ENCODE measurements at places on chromosomes 4 and X.

DNA sequence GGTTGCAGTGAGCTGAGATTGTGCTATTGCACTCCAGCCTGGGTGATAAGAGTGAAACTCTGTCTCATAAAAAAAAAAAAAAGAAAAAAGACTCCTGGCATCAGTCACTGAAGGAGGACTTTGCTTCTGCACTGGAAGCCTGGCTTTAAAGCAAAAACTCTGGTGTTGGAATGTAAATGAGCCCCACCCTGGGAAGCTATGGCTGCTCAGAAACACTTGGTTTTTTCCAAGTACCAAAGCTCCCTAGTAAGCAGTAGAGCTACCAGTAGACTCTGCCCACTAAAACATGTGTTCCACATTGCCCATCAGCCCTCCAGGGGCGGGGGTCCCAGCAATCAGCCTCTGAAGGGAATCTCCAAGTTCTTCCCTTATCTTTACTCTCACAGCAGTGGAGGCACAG is 154.4 kb downstream of the SHROOM3 start:
- no peak for DNase-seq

- no peak for DNase-seq
These were observed 521.2 kb downstream of the ANKRD50 start for GRCh38 chr4:124191329-124191728.

DNA sequence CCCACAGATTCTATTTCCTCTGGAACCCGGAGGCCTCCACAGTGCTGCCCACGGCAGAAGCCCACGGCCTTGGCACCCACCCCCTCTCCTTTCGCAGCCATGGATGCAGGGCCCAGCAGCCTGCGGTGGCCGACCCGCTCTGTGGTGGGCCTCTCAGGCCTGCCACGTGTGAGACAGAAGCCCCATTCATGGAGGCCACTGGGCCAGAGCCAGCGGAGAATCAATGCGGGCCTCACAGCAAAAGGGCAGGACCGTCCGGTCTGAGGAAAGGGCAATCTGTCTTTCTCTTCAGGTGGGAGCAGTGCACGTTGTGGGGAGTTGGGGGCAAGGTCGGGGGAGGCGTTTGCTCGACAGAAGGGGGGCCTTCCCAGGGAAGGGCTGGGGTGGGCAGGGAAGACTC is 8.4 kb upstream of the HAUS7 start:
- DNase-seq = no peak

GRCh38 chr4:3322059-3322550 is 29.3 kb downstream of the RGS12 start:
- no peak for DNase-seq

DNA sequence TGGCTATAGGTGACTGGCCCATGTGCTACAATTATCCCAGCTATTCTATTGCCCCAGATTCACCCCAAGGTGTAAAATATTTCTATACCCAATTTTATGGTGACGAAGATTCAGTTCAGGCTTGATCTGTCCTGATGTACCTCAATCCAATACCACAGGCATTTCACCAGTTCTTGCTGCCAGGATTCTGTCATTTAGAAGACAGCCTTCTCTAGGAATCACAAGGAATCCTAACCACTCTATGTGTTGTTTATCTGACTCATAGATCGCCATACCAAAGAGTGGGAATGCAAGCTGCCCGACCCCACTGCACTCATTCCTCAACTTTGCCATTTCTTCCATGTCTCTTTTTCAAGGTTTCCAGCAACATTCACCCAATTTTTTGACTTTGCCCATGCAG is 355.0 kb upstream of the EMCN start:
- DNase-seq = no peak

- no peak for DNase-seq
These were observed 75.9 kb upstream of the CAMK2D start for GRCh38 chr4:113837397-113837796.

DNA sequence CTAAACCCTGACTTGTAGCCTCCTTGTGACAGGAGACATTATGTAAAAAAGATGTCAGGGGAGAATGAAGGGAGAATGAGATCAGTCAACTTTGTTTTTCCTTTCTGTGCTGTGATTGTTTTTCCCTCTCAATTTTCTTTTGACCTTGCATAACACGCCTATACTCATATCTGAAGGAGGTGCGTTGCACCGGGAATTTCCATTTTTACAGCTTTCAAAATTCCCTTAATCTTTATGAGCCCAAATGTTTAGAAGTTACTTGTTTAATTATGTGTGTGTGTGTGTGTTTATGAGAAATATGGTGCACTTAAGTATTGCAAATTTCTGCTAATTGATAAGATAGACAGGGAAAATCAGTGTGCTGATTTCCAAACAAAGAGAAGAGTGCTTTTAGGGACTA is 21.6 kb downstream of the SYNPO2 start:
- no peak for DNase-seq

GRCh38 chr4:63211776-63212479 is 1197.3 kb downstream of the TECRL start:
- DNase-seq = no peak

- no peak for DNase-seq
These were observed 897 bp downstream of the PNMA6F start for GRCh38 chrX:153320555-153321184.

DNA sequence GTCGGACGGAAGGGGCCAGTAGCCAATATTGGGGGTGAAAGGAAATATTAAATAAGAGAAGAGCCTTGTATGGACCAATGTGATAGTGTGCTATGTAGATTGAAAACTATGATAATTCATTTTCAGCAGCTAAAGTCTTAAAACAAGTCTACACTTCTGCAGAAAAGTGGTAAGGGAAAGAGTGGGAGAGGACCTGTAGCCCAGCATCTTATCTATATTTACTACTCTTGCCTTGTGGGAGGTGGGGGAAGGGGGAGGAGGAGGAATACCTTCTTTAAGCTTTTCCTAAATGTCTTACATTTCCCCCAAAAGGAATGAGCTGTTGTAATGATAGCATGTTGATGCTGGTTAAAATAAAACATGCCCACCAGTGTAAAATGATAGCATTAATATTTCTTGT is 220.0 kb upstream of the SPRY1 start:
- DNase-seq = no peak

GRCh38 chr4:99275885-99276284 is 14.9 kb downstream of the ADH1A start:
- DNase-seq = no peak

DNA sequence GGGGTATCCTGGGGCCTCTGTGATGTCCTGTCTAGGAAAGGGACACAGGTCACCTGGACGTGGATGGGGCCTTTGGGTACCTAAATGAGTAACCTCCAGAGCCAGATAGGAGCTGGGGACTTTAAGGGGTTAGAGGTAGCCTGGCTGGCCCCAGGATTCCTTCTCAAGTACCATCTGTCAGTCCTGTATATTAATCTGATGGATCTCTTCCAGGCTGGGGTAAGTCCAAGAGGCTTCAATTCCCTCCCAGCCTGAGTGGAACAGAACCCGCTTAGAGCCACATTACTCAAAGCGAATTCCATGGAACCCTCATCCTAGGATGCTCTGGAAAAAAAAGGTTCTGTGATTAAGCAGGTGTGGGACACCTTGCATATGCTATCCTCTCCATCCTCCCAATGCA is 24.8 kb upstream of the MAP3K15 start:
- DNase-seq = no peak

DNA sequence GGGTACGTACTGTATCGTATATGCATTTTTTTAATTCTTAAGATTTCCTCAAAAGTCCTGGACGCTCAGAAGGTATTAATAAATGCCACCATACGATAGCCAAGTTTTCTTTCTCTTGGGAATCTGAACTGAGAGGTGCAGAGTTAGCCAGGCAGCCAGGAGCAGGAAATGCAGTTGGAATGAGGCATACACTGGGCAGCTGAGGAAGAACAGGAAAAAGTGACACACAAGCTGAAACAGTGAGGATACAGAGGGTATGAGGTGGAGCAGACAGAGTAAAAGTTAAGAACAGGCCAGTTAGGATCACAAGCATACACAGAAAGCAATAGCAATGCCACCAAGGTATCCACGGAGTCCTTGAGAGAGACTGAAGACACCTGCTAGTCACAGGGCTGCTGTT is 13.4 kb downstream of the UFSP2 start:
- DNase-seq = peak; percentile 48

- no peak for DNase-seq
These were observed 2230.7 kb downstream of the PCDH7 start for GRCh38 chr4:32950866-32951265.

- no peak for DNase-seq
These were observed 8.9 kb downstream of the FHIP1A start for GRCh38 chr4:151417766-151418376.

DNA sequence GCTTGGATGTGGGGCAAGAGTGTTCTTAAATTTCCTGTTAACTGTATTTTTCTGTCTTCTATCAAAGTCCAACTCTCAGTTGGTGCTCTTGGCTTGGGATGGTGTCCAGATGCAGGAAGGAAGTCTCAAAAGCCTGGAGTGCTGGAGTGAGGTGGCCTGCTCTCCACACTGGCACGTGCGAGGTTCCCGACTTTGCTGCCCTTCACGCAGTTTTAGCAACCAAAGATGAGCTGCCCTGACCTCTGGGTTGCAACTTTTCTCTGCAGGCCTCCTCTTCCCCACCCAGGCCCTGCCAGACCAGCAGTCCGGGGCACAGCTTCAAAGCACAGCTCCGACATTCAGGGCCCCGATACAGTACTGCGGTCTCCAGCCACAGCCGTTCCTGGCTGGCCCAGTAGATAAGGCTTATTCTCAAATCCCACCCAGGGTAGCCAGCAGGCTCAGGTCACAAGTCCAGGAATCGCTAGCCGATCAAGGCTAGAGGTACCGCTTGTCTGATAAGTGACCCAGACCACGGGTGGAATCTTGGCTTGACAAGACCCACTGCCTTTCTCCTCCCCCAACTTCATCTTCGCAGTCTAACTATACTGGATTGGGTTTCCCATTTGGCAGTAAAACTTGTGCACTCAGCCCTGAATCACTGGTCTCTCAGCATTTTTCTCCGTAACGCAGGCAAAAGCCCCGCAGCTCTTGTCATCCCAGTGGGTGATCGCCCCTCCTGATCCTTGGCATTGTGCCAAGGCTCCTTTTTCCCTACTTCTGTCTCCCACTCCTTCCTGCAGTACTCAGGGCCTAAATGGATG is 21.8 kb upstream of the JADE1 start:
- no peak for DNase-seq

DNA sequence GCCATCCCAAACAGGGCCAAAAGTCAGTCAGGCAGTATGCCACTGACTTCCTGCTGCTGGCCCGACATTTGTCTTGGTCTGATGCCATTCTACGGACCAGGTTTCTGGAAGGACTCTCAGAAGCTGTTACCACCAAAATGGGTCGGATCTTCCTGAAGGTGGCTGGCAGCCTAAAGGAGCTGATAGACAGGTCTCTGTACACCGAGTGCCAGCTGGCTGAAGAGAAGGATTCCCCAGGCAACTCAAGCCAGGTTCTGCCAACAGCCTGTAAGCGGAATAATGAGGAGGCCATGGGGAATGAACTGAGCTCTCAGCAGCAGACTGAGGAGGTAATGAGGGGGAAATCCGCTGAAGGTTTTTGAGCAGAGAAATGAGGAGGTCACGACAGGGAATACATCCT is 95.7 kb downstream of the RTL9 start:
- no peak for DNase-seq

- no peak for DNase-seq
These were observed 21.2 kb upstream of the SMIM20 start for GRCh38 chr4:25892796-25893195.

DNA sequence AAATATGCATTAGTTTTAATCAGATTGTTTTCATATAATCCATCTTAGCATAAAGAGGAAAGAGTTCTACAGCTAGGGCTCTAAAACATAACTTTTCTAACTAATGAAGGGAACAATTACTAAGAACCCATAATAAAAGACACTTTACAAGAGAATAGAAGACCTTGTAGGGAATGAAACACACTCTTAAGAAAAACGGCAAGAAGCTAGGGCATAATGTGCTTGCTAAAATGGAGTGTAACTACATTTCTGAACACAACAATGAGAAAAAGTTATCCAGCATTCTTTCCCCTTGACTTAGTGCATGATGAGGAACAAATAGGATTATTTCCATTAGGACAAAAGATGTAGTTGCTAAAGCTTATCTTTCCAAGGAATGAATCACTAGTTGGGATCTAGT is 54.6 kb downstream of the ARHGAP6 start:
- no peak for DNase-seq

GRCh38 chr4:47505666-47506065 is 20.6 kb downstream of the ATP10D start:
- DNase-seq = no peak
